ENCODE measurements at places on chromosomes 12 and 14.

DNA sequence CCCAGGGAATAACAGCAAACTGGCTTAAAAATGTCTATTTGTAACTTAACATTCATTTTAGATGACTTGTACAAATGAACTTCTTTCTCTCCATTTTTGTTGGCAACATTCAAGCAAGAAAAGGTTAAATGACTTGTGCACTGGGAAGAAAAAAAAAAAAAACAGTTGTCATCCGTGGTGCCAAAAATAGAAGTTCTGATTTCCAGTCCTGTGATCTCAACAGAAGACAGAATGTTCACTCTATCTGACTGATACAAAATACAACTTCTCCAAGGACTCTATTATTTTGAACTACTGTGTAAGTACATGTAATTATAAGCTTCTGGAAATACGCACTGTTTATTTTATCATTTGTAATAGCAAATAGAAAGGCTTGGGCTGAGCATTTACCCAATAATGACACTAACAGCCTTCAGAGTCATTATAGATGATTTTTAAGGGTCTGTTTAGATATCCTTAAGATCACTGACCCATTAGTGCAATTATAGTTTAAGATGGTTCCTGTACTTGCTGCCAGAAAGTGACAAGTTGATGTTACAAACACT lies 59.9 kb downstream of the LIN7A start:
- DNase-seq, result peak; percentile 24

GRCh38 chr12:130975116-130975515 lies 21.4 kb downstream of the ADGRD1 start:
- no peak for DNase-seq

DNA sequence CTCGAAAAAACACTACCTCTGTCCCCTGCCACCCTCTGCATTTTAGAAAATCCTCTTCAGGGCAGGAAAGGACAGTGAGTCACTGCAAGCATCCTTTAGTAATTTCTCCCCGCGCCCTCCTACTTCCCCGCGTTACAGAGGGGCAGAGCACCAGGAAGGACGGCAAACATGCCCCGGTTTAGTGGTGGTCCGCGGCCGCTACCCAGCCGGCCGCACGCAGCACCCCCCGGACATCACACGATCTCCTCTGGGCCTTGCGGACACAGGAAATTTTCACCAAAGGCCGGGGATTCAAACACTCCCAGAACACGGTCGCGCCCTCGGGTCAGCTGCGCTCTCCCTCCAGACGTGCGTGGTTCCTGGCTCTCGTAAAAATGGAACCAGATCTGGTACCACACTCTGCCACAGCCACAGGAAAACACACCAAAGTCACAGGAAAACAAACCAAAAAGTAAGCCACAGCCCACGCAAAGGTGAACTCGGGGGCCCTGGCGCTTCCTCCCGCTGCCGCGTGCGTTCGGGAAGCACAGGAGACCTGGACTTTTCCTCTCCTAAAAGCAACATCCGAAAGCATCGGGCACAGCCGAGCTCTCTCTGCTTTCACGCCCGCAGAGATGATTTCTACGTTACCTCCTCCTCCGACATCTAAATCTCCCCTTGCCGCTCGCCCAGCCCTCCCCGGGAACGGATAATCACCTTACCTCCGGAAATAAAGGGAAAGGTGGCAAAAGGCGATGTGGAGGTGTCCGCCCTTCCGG lies 839 bp downstream of the SLC38A1 start:
- peak; percentile 55 for DNase-seq

DNA sequence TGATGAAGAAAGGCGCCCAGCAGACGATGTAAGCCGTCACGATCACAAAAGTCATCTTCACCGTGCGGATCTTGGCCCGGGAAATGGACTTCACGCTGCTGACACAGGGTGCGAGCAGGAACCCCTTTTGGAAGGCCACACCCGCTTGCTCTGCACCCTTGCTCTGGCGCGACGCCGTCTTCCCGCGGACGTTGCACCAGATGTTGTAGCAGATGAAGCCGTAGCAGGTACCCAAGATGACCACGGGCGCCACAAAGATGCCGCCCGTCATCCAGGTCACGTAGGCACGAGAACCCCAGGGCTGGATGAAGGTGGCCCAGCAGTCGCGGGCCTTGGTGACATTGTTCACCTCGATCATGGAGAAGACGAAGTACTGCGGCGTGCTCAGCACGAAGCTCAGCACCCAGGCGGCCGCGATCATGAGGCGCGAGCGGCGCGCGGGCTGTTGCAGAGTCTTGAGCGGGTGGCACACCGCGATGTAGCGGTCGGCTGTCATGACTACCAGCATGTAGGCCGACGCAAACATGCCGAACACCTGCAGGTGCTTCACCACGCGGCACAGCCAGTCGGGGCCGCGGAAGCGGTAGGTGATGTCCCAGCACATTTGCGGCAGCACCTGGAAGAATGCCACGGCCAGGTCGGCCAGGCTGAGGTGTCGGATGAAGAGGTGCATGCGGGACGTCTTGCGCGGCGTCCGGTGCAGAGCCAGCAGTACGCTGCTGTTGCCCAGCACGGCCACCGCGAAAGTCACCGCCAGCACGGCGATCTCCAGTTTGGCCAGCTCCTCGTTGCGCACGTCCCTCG lies 890 bp downstream of the AVPR1A start:
- DNase-seq, result peak; percentile 1

DNA sequence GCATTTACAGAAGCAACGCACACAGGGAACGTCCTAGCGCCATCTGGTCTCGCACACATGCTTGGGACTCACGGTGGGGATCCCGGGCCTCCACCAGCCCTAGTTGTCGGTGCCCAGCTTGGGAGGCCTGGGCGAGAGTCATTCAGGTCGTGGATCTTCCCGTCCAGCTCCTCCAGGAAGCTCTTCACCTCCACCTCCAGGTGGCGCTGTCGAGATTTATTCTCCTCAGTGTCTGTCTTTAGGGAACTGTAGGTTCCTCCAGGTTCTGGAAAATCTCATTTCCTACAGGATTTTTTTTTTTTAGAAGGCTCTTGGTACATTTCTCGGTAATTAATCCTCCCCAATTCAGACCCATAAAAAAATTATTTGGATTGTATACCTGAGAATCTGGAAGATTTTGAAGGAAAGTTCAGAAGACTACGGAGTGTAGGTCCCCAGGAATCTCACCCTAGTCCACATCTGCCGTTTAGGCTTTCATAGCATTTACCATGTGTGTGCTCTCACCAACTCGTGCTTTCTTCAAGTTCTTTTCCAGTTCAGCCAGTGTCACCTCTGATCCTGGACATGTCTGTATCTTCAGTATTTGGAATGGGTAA lies 910.0 kb downstream of the TMEM121 start:
- no peak for DNase-seq

GRCh38 chr12:96503976-96504375 lies 14.6 kb downstream of the CFAP54 start:
- no peak for DNase-seq
